T-helper 2 cell (primary cell): ENCODE measurements at places on chromosomes 16 and 17.

GRCh38 chr16:67542464-67542863, 13.8 kb downstream of the RIPOR1 start:
- peak; percentile 81 for DNase-seq

DNA sequence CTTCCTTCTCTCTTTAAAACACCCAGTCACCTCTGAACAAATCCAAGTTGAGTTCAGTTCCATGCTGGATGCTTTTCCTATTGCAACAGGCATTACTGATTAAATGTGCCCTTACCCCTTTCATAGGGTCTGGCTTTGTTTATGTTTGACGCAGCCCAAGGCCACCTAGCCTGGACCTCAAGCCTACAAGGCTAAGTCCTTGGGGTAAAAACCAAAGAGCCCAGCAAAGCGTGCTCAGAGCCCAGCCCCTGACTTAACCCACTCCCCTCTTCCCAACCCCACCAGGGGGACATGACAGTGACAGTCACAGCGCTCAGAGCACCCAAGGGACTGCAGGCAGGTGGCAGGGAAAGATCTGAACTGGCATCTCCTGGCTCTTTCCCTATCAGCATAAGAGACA, 200.6 kb downstream of the XYLT1 start:
- no peak for DNase-seq

DNA sequence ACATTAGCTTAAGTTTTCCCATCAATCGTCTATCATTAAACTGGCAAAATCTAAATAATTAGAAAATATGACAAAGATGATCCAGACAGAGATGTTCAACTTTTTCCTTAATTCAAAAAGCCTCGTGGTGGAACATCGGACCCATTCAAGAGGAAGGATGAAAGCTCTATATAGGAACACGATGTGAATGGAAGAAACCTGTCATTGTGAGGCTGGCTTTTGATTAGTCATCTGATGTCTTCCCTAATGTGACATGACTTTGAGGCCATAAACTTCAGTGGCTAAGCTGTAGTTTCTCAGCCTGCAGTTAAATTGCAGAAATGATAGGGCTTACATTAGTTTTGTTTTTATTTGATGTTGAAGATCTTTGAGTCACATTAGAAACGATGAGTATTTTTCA, 1.0 kb downstream of the AMZ2 start:
- DNase-seq: no peak

- DNase-seq: peak; percentile 29
Measured at GRCh38 chr16:11949527-11949926, 7.7 kb upstream of the NPIPB2 start.

DNA sequence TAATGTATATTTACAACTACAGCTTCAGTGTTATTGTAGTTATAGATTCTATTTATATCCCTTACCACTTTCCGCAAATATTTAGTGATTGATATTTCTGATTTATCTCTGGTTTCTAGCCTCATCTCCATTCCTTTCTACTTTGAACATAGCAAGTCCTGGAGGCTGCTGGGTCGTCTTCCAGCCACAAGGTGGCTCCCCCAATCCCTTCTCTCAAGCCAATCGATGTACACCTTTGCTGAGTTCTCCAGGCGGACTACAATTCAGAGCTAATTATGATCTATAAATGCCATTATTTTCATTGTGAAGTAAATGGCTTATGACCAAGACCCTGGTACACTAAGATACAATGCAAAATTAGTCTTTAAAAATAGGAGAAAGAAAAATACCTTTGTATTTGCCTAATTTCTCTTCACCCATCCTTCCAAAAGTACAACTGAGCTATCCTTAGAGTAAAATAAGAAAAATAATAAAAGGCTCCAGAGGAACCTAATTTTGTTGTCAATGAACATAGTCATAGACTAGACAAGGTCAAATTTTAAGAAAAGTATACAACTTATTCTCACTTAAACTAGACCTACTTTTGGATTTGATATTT, 122.1 kb downstream of the SKAP1 start:
- no peak for DNase-seq

GRCh38 chr17:55668312-55668920, 54.2 kb downstream of the TMEM100 start:
- DNase-seq: no peak

DNA sequence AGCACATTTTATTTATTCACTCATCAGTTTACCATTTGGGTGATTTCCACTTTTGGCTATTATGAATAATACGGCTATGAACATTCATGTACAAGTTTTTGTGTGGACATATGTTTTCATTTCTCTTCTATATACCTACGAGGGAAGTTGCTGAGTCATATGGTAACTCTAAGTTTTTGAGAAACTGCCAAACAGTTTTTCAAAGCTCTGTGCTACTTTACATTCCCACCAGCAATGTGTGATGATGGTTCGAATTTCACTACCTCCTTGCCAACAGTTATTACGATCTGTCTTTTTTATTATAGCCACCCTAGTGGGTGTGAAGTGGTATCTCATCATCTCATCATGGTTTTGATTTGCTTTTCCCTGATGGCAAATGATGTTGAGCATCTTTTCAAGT, 63.7 kb upstream of the MRTFB start:
- DNase-seq: no peak

DNA sequence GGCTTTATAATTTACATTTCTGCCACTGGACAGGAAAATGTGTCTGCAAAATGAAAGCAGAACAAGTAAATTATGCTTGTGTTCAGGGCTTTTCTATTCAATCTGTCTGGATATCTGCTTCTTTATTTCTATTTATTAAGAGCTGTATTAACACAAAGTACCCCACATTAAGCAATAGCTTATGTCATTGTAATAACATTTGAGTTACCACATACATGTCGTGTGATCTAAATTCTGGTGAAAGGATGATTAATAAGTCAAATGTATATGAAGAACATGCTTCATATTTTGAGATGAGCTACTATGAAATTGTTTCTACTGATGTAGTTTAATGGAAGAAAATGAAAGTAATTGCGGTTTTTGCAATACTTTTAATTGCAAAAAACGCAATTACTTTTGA, 238.2 kb downstream of the KCNJ2 start:
- DNase-seq: no peak

DNA sequence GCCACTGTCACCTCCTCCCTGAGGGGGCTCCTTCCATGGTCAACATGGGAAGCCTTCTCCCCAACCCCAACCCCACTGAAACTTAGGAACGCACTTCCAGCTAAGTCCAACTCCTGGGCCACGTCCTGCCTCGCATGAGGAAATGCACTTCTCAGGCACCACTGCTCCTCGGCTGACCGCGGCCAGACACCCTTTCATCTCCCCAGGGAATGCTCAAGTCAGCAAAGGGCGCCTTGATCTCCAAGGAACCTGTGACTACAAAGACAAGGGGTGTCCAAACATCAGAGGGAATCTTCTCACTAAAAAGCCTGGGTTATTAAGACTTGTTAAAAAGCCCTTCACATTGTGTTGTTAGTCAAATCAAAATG, 124.9 kb upstream of the HSBP1 start:
- DNase-seq: no peak

GRCh38 chr16:9977333-9977897, 204.8 kb downstream of the GRIN2A start:
- DNase-seq: no peak

DNA sequence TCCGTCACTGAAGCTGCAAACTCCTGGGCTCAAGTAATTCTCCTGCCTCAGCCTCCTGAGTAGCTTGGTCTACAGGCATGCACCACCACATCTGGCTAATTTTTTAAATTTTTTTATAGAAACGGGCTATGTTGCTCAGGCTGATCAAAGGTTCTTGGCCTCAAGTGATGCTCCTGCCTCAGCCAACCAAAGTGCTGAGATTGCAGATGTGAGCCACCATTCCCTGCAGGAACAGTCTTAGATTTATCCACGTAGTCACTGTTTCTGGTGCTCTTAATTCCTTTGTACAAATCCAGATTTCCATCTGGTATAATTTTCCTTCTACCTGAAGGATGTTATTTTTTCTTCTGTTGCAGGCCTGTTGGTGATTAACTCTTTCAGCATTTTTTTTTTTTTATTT, 13.0 kb downstream of the SLC26A11 start:
- no peak for DNase-seq

GRCh38 chr17:73637866-73638265, 6.4 kb downstream of the SDK2 start:
- no peak for DNase-seq

- no peak for DNase-seq
Measured at GRCh38 chr17:1384905-1385435, 15.1 kb downstream of the YWHAE start.
